ENCODE measurements at places on chromosomes 7 and 10.

- no peak for DNase-seq
Measured at GRCh38 chr7:17674166-17674942, 265.9 kb downstream of the SNX13 start.

GRCh38 chr7:38411404-38411803, 138.0 kb upstream of the TARP start:
- peak; percentile 15 for DNase-seq

GRCh38 chr10:114684084-114684821, 26.2 kb upstream of the ABLIM1 start:
- DNase-seq = peak; percentile 60

DNA sequence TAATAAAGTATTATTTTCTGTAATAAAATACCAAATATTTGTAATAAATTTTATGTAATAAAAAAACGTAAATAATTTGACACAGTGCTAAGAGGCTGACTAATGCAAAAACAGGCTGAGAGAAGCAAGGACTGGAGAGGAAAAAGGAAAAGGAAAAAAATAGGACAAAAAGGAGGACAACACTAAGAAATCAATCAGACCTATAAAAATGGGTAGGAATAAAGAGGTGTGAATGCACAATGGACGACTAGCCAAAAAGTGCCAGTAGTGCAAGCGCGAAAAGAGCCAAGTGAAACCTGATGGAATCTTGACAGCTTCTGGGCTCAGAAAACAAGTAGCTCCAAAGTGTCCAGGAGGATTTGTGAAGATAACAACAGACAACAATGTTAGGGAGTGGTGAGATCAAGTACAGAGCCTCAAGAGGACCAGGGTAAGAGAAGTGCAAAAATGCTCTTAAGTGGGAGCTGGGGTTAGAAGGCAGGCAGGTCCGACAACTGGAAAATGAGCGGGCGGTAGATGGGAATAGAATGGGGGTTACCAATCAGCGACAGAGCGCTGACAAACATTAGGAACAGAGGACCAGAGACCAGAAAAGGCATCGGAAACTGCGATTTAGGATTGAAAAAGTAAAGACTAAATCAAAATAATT, 1.2 kb downstream of the BRAF start:
- DNase-seq = peak; percentile 20

- no peak for DNase-seq
Measured at GRCh38 chr7:151317936-151318335, 23.7 kb upstream of the NUB1 start.

DNA sequence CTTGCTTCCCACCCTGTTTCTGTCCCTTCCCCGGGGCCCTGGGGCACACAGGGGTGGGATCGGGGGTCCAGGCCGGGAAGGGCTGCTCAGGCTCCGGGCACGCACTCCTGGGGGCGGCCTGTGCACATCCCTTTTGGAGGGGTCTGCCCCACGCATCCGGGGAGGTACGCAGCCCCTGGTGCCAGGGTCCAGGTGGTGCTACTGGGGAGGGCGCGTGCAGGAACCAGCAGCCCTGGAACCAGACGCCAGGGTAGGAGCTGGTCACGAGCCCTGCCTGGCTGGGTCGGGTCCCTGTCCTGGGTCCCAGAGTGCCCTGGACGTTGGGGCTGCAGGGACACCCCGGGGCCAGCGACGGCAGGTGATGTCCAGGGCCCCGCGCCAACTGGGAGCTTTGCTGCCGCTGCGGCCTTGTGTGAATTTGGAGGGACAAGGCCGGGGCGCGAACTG, 53.4 kb downstream of the GLRX3 start:
- DNase-seq = no peak

GRCh38 chr10:18260310-18260922, 120.2 kb downstream of the CACNB2 start:
- no peak for DNase-seq

- DNase-seq = peak; percentile 98
Measured at GRCh38 chr7:1537535-1538412, 7.3 kb downstream of the MAFK start.

- no peak for DNase-seq
Measured at GRCh38 chr10:112429147-112429546, 17.6 kb downstream of the ZDHHC6 start.

- no peak for DNase-seq
Measured at GRCh38 chr10:128167926-128168520, 41.8 kb upstream of the MKI67 start.

- no peak for DNase-seq
Measured at GRCh38 chr7:158276414-158277218, 311.0 kb downstream of the PTPRN2 start.

- DNase-seq = no peak
Measured at GRCh38 chr7:7104314-7104698, 78.0 kb upstream of the C1GALT1 start.

DNA sequence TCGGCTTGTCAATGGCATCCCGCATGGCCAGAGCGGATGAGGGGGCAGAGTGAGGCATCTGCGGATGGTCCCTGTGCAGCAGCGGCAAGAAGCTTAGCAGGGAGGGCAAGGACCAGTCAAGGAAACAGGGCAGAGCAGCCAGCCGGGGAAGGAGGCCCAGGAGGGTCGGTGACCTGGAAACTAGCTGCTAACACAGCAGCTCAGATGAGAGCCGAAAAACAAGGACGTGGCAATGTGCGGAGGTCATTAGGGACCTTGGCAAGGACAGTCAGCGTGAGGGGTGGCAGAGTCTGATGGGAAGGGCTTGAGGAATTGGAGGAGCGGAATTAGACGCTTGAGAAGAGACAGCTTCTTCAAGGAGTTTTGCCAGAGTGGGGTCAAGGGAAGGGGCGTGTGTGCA, 20.1 kb upstream of the SH2B2 start:
- no peak for DNase-seq

DNA sequence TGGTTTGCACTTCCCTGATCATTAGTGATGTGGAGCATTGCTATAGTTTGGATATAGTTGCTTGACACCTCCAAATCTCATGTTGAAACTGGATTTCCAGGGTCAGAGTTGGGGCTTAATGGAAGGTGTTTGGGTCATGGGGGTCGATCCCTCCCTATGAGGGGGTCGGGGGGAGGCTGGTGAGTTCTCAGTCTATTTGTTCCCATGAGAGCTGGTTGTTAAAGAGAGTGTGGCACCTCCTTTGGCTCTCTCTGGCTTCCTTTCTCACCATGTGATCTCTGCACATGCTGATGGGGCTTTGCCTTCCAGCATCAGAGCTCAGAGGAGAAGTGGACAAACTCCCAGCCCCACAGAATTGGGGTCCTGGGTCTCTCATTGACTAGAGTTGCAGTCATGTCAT, 36.8 kb upstream of the BAMBI start:
- no peak for DNase-seq

DNA sequence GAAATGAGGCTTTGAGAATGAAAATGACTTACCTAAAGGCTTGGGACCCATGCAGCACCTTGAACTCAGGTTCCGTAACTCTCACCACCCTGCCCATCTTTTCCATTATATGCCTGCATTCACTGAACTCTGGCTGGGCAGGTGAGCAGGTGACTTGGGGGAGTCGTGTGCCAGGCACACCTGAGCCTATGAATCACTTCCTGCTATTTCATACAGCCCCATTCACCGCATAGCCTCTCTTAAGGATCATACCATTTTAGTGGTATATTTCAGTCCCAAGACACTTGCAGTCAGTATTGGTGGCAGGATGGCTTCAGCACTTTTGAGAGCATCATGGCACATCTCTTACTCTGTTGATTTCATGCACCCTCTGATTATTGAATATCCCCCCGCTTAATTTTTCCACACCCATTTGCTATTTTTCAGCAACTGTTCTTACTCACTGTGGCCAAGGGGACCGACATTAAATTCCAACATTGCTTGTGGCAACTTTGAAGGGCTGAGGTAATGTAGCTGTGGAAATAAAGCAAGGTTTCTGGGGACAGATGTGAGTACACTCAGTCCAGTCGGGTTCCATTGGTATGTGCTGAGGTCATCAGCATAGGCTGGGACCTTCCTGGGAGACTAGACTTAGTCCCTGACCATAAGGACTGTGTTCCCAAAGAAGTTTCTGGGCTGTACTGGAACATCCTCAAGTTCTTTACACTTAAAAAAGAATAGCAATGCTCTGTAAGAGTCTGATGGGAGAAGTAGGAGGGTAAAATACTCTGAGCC, 39.8 kb upstream of the ZNF438 start:
- DNase-seq = peak; percentile 77

GRCh38 chr7:98687111-98687751, 70.1 kb downstream of the NPTX2 start:
- DNase-seq = no peak

GRCh38 chr10:88852327-88852726, 683 bp upstream of the ANKRD22 start:
- DNase-seq = no peak

- no peak for DNase-seq
Measured at GRCh38 chr7:7868572-7868899, 100.1 kb upstream of the GLCCI1 start.

All from EL (cell line).